Osteocyte (in vitro differentiated cells): ENCODE measurements at places on chromosomes 11 and 22.

- no peak overlapping the region for H3K4me3 ChIP-seq
- no peak overlapping the region for H3K27ac ChIP-seq
- no peaks in the 10 kb centered on the region for H3K36me3 ChIP-seq
- no peak for DNase-seq
These were observed 2001.0 kb downstream of the LRRC4C start for GRCh38 chr11:39458481-39458880.

DNA sequence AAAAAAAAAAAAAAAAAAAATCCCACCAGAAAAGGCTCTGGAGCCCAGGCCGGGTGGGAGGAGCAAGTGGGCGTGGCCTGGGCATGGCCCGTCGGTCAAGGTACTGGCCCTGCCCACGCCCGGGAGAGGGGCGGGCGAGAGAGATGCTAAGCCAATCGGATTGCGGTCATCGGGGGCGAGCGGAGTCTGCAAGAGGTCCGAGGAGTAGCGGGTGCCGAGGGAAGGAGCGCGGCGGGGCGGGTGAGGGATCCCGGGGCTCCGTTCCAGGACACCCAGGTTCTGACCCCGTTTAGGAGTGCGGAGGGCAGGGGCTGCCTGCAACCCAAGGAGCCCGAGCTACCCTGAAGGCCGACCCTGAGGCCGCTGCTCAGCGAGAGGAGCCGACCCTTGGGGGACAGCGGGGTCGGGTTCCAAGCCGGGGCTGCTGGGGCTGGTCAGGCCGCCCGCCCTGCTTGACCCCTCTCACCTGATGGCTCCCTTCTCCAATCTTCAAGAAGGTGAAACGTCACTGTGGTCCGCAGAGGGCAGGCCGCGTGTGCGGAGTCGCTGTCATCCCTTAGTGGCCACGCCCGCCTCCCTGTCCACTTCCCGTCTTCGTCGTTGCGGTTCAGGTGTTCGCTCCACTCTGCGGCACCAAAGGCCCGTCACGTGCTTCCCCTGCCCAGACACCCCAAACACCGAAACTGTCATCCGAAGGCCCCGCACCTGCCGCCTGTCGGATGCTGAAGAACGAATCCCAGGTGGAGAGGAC, 11.1 kb upstream of the TAB1 start:
- H3K36me3 ChIP-seq, result no peaks in the 10 kb centered on the region
- no peak overlapping the region for H3K27ac ChIP-seq
- H3K4me1 ChIP-seq, result peaks cover 10% of the 10 kb centered on the region
- DNase-seq, result peak; percentile 91

- no peak for DNase-seq
- no peak overlapping the region for H3K4me3 ChIP-seq
- H3K27ac ChIP-seq, result peak overlapping the region; percentile 69
- no peaks in the 10 kb centered on the region for H3K36me3 ChIP-seq
These were observed 4.7 kb downstream of the DDIAS start for GRCh38 chr11:82906236-82906635.

GRCh38 chr11:20474882-20475517, 87.5 kb downstream of the PRMT3 start:
- DNase-seq, result no peak
- H3K27ac ChIP-seq, result no peak overlapping the region
- no peak overlapping the region for H3K4me3 ChIP-seq
- H3K36me3 ChIP-seq, result peaks cover 20% of the 10 kb centered on the region

- no peaks in the 10 kb centered on the region for H3K27me3 ChIP-seq
- H3K4me3 ChIP-seq, result no peak overlapping the region
- H3K4me1 ChIP-seq, result peaks cover 4% of the 10 kb centered on the region
- DNase-seq, result no peak
- no peak overlapping the region for H3K27ac ChIP-seq
- H3K36me3 ChIP-seq, result peaks cover 13% of the 10 kb centered on the region
These were observed 27.6 kb downstream of the CHKA start for GRCh38 chr11:68093565-68093964.
